ENCODE measurements at places on chromosomes 16 and 17. TPM values are rescaled to one million over a fixed set of nuclear protein-coding genes. Genes with fewer than 3 reads are reported as not detected.

DNA sequence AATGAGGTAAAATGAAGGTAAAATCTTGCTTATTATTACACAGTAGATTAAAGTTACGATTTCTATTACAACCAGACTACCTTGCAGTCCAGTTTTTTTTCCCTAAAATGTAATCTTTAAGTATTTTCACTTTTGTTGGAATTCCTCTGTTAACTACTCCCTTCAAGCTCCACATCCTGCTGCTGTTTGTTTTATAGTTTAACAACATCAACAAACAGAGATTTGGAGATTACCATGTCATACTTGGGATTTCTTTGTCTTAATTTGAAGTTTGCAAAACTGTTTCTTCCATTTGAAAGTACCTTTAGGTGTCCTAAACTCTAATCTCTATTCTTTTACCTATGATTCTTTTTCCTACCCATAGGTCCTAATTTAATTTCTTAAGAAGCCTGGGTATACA, 83.3 kb downstream of the ABHD15 start:
- DNase-seq = no peak
- H3K36me3 ChIP-seq = no peaks in the 10 kb centered on the region
- no peaks in the 10 kb centered on the region for H3K4me1 ChIP-seq
- no peaks in the 10 kb centered on the region for H3K27me3 ChIP-seq
- no peak overlapping the region for H3K4me3 ChIP-seq
- H3K27ac ChIP-seq = no peak overlapping the region

DNA sequence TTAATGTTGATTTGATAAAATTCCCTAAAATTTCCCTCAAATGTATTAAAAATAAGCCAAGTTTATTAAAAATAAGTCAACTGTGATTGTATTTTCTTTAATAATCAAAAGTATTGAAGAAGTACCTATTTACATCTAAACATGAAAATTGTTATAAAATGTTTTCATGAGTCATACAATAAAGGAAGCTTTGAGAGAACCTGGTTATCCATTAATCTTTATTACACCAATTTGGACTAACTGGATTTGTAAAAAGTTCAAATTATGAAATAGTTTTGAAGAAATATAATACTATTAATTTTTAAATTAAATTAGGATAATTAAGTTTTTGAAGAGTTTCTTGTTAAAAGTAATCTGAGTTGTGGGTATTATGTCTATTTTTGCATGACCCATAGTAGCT, 63.8 kb downstream of the COX10 start:
- no peak for DNase-seq
- H3K36me3 ChIP-seq = no peaks in the 10 kb centered on the region
- H3K4me1 ChIP-seq = no peaks in the 10 kb centered on the region
- no peak overlapping the region for H3K4me3 ChIP-seq

GRCh38 chr17:75384751-75385150, 20.7 kb downstream of the GRB2 start:
- no peaks in the 10 kb centered on the region for H3K4me1 ChIP-seq
- no peak overlapping the region for H3K4me3 ChIP-seq
- DNase-seq = no peak
- H3K27me3 ChIP-seq = no peaks in the 10 kb centered on the region

DNA sequence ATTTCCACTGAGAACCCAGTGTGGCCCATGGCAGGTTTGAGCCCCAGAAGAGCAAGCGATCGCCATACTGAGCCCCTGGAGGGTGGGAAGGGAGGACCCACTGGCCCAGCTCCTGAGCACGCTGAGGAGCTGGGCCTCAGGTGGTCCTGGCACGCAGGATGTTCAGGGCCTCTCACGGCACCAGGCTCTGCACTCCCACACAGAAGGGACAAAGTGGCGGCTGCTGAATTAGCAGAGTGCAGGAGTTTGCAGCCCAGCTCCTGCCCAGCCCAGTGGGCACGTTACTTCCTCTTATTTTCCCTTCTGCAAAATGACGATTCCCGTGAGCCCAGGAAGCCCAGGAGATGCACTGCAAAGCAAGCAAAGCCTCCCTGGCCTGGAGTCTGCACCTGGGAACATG, 42.3 kb upstream of the MTSS2 start:
- no peak for DNase-seq
- H3K27ac ChIP-seq = peak overlapping the region; percentile 87
- no peaks in the 10 kb centered on the region for H3K36me3 ChIP-seq
- H3K4me3 ChIP-seq = no peak overlapping the region

DNA sequence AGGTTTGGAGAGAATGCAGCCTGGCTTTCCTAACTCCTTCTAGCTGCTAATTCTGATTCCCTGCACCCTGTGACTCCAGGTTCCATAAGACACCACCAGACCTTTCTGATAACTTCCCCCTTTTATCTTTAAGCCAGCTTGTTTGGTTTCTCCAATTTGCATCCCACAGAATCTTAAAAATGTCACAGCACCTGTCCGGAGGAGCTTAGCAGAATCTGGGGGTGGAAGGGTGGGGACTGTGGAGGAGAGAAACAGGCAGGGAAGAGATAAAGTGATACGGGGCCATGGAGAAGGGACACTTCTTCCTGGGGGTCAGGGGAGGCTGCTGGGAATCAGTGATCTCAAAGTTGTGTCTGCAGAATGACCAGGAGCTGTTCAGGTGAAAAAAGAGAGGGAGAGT, 59.4 kb downstream of the FOXL1 start:
- DNase-seq = no peak
- no peaks in the 10 kb centered on the region for H3K36me3 ChIP-seq
- H3K27ac ChIP-seq = no peak overlapping the region
- no peaks in the 10 kb centered on the region for H3K4me1 ChIP-seq
- no peak overlapping the region for H3K4me3 ChIP-seq

DNA sequence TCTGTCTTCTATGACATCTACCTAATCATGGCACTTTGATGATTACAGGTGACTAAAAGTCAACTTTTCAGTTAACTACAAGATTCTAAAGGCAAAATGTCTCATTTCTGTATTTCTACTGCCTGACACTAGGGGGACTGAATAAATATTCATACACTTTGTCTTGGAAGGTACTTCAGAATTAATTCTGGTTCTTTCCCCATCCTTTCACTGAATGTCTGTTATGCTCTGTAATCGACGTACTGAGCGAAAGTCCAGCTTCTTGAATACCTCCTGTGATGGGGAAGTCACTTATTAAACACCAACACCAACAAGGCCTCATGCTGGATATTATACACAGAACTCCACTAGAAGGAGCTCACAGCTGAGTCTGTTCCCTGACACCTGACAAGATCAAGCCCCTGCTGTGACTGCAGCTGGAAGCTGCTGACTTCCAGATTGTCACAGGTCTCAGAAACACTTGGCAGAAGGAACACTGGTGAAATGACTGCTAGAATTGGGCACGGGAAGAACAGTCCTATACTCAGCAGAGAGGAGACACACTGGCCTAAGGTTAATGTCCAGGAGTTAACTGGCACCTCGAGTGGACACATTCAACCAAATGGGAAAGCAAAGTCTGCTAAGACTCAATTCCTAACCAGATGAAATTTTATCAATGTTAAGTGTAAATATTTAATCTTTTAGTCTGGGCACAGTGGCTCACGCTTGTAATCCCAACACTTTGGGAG, 31.9 kb downstream of the CMC2 start:
- H3K27me3 ChIP-seq = no peaks in the 10 kb centered on the region
- no peak overlapping the region for H3K4me3 ChIP-seq
- H3K27ac ChIP-seq = no peak overlapping the region
- no peak for DNase-seq
- H3K36me3 ChIP-seq = no peaks in the 10 kb centered on the region
- no peaks in the 10 kb centered on the region for H3K4me1 ChIP-seq

- no peaks in the 10 kb centered on the region for H3K36me3 ChIP-seq
- no peaks in the 10 kb centered on the region for H3K4me1 ChIP-seq
- no peaks in the 10 kb centered on the region for H3K27me3 ChIP-seq
- DNase-seq = no peak
Observed at GRCh38 chr17:62172492-62173291, 107.6 kb upstream of the MED13 start.

DNA sequence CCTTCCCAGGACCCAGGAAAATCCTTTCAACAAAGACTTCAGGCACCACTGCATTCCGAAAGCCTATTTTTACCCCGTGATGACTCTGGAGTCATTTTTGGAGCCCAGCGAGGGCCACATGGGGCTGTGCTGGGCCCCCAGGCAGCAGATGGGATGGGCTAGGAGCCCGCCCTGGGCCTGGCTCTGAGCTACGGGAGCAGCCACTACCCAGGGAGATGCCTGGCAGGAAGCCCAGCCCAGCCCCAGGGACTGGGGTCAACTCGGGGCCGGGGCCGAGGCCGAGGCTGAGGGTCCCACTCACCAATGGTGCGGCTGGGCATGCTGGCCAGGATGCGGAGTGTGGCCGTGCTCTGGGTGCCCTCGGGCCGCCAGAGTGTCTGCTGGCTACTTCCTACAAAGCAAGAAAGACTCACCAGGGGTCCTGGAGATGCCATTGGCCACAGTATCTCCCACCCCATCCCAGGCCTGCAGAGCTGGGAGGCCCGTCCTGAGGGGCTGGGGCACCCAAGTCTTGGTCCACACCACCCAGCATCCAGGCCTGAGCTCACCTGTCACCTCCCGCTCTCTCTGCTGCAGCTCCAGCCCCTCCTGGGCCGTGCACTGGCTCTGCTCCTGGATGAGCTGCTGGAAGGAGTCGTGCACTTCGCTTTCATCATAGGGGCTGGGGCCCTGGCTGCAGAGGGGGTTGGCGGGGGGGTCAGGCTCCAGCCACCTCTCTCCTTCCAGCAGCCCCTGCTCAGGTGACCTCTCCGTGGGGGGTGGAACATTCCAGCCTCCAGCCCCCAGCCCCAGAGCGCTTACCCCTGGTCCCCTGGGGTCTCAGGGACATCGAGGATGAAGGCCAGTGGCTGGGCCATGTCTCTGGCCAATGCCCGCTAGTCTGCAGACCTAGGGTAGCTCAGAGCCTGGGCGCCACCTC, 2.3 kb downstream of the TMC6 start:
- H3K4me3 ChIP-seq = no peak overlapping the region
- no peaks in the 10 kb centered on the region for H3K27me3 ChIP-seq
- no peaks in the 10 kb centered on the region for H3K36me3 ChIP-seq
- no peaks in the 10 kb centered on the region for H3K4me1 ChIP-seq
- DNase-seq = no peak

- DNase-seq = no peak
- H3K27me3 ChIP-seq = no peaks in the 10 kb centered on the region
- H3K27ac ChIP-seq = no peak overlapping the region
- no peaks in the 10 kb centered on the region for H3K4me1 ChIP-seq
- H3K4me3 ChIP-seq = no peak overlapping the region
- H3K36me3 ChIP-seq = no peaks in the 10 kb centered on the region
Observed at GRCh38 chr17:41869426-41869825, 4.2 kb upstream of the KLHL11 start.

DNA sequence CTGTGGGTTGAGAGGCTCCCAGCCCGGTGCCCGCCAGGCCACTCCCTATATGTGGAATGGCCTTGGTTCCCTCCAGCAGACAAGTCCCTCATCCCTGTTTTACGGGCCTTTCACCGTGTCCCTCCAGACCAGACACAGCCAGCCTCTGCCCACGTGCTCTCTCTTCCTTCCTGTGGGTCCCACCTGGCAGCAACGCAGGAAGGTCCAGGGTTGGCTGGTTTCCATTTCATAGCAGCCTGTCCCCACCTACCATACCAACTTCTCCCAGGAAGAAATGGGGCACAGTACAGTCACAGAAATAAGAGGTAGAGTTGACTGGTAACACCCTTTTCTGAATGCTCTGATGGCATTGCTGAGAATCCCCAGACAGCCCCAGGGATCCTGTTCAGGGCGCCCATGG, 34.9 kb downstream of the PLD6 start:
- no peaks in the 10 kb centered on the region for H3K4me1 ChIP-seq
- H3K4me3 ChIP-seq = no peak overlapping the region
- no peak overlapping the region for H3K27ac ChIP-seq
- H3K27me3 ChIP-seq = no peaks in the 10 kb centered on the region

DNA sequence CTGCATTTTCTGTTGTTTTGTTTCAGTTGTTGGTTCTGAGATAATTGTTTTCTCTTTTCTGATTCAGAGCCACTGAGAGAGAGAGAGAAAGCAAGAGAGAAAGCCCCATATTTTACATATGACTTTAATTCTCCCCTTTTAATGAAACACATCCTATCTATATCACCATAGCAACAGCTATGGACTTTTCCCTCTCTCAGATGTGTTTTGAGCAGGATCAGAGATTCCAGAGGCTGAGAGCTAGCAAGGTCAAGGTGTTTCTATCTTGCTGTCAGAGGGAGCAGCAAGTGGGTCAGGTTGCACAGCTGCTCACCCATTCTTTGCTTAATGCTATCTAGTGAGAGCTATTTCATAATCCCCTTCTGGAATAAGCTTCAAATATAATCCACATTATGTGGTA, 415.9 kb downstream of the CA10 start:
- no peak overlapping the region for H3K27ac ChIP-seq
- no peaks in the 10 kb centered on the region for H3K27me3 ChIP-seq
- no peaks in the 10 kb centered on the region for H3K4me1 ChIP-seq

- no peaks in the 10 kb centered on the region for H3K27me3 ChIP-seq
- no peak overlapping the region for H3K4me3 ChIP-seq
- peak; percentile 91 for DNase-seq
- peak overlapping the region; percentile 82 for H3K27ac ChIP-seq
- peaks cover 62% of the 10 kb centered on the region for H3K4me1 ChIP-seq
Observed at GRCh38 chr17:40018211-40019121, 3.2 kb downstream of the CSF3 start.

GRCh38 chr16:67782567-67783352, 23.6 kb downstream of the RANBP10 start:
- no peaks in the 10 kb centered on the region for H3K36me3 ChIP-seq
- no peaks in the 10 kb centered on the region for H3K4me1 ChIP-seq
- DNase-seq = no peak
- H3K27ac ChIP-seq = no peak overlapping the region

GRCh38 chr17:9432934-9433421, 142.6 kb downstream of the STX8 start:
- no peaks in the 10 kb centered on the region for H3K4me1 ChIP-seq
- H3K27me3 ChIP-seq = no peaks in the 10 kb centered on the region
- DNase-seq = no peak
- no peaks in the 10 kb centered on the region for H3K36me3 ChIP-seq

- no peak overlapping the region for H3K4me3 ChIP-seq
- no peaks in the 10 kb centered on the region for H3K4me1 ChIP-seq
- no peak for DNase-seq
- no peaks in the 10 kb centered on the region for H3K27me3 ChIP-seq
- H3K36me3 ChIP-seq = no peaks in the 10 kb centered on the region
- H3K27ac ChIP-seq = no peak overlapping the region
Observed at GRCh38 chr17:78120971-78121800, 7.4 kb downstream of the TMC6 start.

The PTX4 gene
- total RNA-seq = 0.52 TPM

The OTOP2 gene
- not detected for total RNA-seq

The ATP2A1 gene
- total RNA-seq = not detected

The VASN gene
- total RNA-seq = 49.0 TPM

The SLFN11 gene
- 42.3 TPM for total RNA-seq

The SPATA22 gene
- total RNA-seq = not detected

The SULT1A1 gene
- total RNA-seq = 2.8 TPM

Measured in uterus (tissue), 4 donors.